ENCODE measurements at places on chromosomes 2 and 18.

- DNase-seq: no peak
Measured at GRCh38 chr18:38930881-38931753, 1365.5 kb upstream of the CELF4 start.

GRCh38 chr2:234841321-234842015 lies 110.3 kb upstream of the SH3BP4 start:
- DNase-seq: peak; percentile 54

DNA sequence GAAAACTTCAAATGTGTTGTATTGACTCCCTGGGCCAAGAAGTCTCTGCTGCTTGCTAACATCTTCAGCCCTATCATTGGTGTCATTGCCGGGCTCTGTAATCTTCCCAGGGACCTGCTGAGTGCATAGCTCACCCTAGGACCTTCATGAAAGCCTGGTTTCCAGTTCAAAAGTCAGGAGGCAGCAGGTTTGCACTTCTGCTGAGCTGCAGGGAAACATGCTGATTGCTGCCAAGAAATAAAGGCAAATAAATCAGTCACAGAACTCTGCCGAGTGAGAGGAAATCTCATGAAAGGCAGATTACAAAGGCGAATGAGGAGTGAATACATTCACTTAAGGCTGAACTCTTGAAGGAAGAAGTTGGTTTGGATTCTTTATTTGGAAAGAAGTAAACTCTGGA lies 1947.6 kb upstream of the CELF4 start:
- DNase-seq: no peak

GRCh38 chr2:149860276-149860921 lies 272.8 kb upstream of the MMADHC start:
- DNase-seq: peak; percentile 64

DNA sequence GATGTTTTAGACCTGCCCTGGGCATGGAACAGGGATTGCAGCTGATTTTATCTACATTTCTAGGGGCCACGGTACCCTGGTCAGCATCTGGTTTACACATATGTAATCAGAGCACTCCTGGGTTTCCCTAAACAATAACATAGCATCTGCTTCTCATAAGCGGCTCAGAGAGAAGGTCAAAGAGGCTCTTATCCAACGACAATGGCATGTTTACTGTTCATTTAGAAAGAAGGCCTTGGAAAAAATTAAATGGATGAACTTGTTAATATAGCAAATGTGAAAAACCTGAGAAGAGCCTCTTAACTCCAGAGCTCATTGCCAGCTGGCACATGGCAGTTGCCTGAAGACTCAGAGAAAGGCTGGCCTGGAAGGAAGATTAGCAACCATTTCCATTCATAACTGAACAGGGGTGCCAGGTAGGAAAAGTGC lies 202.8 kb upstream of the THUMPD2 start:
- DNase-seq: peak; percentile 80

All from foreskin fibroblast (primary cell).